ENCODE measurements at places on chromosomes 1 and 21. TPM values are rescaled to one million over a fixed set of nuclear protein-coding genes. Genes with fewer than 3 reads are reported as not detected.
A peak's percentile ranks its signal among the peaks of the same experiment; 100 is the strongest.

GRCh38 chr1:155016231-155016831 is 13.7 kb downstream of the ZBTB7B start:
- DNase-seq, result no peak
- H3K4me3 ChIP-seq, result no peak overlapping the region
- peaks cover 24% of the 10 kb centered on the region for H3K36me3 ChIP-seq

DNA sequence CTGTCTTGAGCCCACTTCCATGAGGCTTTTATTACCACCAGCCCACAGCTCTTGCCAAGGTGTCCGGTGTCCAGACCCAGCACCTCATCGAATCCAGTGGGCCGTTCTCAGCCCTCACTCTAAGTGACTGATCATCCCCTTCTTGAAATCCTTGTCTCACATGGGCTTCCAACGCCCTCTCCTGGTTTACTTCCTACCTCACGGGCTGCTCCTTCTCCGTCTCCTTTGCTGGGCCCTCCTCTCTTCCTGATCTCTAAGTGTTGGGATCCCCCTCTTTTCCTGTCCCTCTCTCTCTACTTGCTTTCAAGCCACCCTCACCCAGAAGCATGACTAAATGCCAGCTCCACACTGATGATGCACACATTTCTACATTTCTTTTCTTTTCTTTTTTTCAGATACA is 9.0 kb upstream of the RHBG start:
- peak overlapping the region; percentile 27 for H3K27ac ChIP-seq
- peaks cover 9% of the 10 kb centered on the region for H3K27me3 ChIP-seq
- H3K4me1 ChIP-seq, result peaks cover 23% of the 10 kb centered on the region

Gene BCL10
- total RNA-seq, result 22.7 TPM

Gene AQP10
- total RNA-seq, result 0.30 TPM

Gene C1orf87
- 1.8 TPM for total RNA-seq

Data from spinal cord (tissue), 10 donors.